ENCODE measurements at places on chromosomes 11 and 22.

GRCh38 chr11:82871646-82872045 lies 28.6 kb downstream of the PRCP start:
- no peak for DNase-seq

DNA sequence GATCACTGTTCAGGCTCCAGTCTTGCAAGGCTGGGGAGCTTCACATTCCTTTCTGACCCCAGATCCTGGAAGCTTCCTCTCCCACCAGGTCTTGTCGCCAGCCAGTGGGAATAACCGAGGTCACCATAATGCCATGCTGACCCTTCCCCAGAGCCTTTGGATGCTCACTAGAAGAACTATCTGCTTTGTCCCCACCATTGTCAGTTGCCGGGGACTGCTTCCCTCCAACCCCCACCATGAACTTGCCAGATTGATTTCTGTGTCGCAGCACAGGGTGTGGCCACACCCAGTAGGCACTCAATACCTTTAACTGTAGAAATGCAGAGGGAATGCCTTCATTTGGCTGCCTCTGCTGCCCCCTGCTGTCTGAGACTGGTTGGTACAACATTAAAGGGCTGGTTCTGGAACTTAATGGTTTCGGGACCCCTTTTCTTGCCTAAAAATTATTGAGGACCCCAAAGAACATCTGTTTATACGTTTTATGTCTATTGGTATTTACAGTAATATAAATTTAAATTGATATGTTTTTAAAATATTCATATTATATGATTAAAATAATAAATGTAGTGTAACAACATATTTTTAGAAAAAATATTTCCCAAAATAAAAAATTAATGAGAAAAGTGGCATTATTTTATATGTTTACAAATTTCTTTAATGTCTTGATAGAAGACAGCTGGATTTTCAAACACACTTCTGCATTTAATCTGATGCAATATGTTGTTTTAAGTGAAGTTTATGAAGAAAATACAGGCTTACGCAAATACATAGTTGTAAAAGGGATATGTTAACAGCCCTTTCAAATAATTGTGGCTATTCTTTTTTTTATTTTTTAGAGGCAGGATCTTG lies 6.7 kb upstream of the GDPD5 start:
- DNase-seq = peak; percentile 55

GRCh38 chr11:117731722-117732290 lies 65.2 kb downstream of the DSCAML1 start:
- no peak for DNase-seq

DNA sequence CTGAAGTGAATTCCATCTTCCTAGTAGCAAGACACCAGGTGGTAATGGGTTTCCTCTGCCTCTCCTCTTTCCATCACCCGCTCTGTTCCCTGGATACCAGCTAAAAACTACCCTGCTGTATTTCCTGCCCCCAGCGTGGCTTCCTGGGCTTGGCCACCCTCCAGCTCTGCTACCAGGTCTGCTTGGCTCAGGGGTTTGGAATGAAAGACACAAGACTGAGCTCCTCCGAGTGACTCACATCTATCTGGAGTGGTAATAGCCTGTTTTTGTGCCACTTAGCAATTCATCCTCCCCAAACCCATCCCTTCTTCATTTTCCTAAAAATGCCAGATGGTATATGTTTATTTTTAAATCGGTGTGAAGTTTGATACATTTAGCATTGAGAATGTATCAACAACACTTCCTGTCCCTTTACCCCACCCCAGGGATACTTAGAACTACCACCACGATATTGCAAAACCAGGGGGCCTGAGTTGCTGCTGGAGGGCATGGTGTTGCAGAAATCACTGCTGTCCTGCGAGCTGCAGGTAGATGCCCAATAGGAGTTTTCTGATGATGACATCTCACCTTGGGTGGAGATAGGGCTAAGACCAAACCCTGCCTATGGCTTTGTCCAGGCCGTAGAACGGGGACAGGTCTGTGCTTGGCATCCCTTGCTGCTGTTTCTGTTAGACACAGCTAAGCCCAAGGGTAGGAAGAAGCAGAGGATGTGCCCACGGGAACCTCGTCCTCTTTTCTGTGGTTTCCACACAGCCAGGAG lies 7.5 kb upstream of the MICAL3 start:
- no peak for DNase-seq

DNA sequence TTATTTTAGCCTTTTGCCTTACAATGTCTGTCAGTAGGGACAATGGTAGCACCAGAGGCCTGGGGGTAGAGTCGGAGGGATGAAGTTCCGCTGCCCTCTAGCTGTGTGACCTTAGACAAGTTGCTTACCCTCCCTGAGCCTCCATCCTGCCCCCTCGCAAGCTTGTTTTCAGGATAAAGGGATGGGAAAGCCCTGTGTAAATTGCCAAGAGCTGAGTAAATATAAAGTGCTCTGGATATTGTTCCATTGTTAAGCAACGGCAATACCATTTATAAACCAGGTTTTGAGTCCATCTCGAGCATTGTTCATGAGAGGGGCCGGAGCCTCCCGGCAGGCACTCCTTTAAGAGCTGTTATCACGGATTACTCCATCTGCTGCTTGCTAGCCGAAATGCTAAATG lies 72.9 kb downstream of the ZBTB16 start:
- DNase-seq = no peak

GRCh38 chr11:6469599-6469998 lies 4.1 kb downstream of the TRIM3 start:
- no peak for DNase-seq

- no peak for DNase-seq
These were observed 160.7 kb downstream of the SHANK2 start for GRCh38 chr11:71091506-71092265.

GRCh38 chr11:5367448-5368074 lies 16.1 kb upstream of the OR51M1 start:
- DNase-seq = no peak

- no peak for DNase-seq
These were observed 38.1 kb downstream of the COA4 start for GRCh38 chr11:73838443-73839122.

GRCh38 chr11:62552485-62553079 lies 6.0 kb upstream of the AHNAK start:
- DNase-seq = no peak

DNA sequence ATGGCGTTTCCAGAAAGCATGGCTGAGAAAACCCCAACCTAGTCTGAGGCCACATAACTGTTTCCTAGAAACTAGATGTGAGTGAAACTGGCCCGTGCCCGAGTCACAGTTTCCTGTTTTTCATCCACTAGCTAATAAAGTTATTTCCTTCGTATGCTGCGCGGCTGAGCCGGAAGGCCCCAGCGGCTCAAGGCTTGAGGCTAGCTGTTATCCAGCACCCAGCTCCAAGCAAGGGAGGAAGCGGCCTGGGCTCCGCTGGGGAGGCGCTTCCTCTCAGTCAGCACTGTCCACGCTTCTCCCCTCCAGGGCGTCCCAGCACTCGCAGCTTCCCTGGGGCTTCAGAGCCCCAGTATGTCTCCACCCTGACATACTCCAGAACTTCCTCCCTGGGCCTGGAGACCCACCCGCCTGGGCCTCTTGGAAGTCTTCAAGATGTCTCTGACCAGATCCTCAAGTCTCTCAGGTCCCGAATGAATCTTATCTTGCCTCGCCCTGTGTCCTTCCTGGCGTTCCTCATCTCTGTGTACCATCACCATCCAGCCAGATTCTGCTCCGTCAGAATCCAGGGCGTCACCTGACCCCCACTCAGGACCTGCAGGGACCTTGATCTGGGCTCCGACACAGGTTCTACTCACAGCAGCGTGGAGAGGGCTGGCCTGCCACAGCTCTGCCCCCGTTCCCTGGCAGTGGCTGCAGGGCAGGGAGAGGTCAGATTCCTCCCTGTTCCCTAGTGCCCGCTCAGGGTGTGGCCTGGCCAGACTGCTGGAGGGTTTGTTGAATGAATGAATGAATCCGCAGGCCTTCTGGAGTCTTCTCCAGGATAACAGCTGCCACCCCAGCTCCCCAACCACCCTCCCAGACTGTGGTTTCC lies 81.9 kb downstream of the LRRC32 start:
- peak; percentile 76 for DNase-seq

- no peak for DNase-seq
These were observed 971.4 kb downstream of the DLG2 start for GRCh38 chr11:84655712-84656111.

DNA sequence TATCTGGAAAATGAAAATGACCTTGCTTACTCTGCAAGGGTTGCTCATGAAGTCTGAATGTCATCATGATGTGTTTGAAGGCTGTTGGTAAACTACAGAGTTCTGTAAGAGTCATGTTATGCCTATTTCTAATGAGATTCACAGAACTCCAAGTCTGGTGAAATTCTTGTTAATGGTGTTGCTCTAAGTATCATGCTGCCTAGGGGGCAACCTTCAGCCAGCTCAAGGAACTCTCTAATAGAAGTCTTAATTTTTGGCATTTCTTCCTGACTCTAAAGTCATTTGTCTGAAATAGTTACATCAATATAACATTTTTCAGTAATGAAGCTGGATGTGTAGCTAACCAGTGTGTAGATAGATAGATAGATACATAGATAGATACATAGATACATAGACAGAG lies 302.8 kb downstream of the FAT3 start:
- DNase-seq = no peak

DNA sequence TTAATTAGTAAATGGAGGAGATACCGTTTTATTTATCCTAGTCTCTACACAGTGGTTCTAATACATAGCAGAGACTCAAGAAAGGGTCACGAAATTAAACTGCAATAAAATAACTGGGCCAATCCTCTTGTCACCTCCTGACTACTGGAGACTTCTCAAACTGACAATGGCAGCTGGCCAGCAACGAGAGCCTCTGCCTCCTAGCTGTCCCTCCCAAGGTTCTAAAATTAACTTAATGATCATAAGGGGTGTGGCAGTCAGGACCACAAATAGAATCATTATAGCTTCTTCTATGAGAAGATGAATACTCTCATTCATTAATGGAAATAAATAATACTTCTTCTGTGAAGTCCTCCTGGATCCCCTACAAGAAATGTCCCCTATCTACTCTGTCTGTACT lies 63.8 kb upstream of the APOA1 start:
- DNase-seq = no peak

GRCh38 chr11:64723117-64723906 lies at the start of gene NRXN2:
Gene NRXN2, minus strand, starts transcription at chr11:64723197. Its CDS starts 9,498 bp downstream, at chr11:64713699.
- peak; percentile 78 for DNase-seq

DNA sequence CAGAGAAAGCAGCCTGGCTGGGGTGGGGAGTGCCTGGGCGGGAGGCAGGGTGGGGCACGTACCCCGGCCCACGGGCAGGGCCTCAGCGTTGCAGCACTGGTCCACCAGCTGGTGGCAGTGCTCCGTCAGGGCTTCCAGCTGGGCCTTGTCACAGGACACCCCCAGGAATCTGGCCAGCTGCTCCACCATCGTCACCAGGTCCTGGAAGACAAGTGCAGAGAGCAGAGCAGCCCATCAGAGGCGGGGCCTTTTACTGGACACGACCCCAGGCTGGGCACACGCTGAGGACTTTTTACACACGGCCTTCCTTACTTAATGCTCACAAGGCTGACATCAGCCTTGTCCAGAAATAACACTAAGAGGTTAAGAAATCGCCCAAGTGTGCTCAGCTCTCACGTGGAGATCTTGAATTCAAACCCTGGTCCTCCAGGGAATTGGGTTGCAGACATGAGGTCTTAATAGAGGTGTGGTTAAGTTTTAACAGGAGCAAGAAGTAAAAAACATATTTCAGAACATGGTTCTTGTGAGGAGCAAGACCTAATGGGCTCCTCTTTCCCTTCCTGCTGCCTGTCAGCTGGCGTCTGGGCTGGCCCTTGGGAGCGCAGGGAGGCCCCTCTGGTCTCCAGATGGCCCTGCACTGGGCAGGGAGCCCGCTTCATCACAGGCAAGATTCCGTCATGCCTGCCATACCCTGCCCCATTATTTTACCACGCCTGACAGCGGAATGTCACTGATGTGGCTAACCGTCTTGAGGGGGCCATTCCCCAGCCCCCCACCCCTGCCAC lies 17.1 kb upstream of the EFCAB6 start:
- DNase-seq = no peak

DNA sequence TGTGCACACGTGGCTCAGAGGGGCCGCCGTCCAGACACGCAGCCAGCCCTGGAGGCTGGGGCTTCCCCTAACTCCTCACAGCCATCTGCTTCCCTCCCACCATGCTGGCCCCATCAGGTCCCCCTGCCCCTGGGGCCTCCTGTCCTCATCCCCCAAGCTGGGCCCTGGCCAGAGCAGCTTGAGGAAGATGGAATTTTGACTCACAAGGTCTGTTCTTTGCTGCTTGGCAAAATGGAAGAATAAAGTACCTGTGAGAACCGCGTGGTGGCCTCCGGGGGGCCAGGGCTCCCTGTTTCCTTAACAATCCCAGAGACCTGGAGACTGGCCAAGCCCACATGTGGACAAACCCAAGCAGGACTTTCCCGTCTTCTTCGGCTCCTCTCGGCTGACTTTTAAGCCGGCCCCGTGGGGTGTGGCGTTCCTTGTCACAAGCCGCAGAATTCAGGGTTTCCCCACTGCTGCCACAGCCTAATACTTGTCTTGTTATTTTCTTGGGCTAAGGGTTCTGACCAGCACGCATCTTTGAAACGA lies 872.8 kb downstream of the BRD1 start:
- no peak for DNase-seq

DNA sequence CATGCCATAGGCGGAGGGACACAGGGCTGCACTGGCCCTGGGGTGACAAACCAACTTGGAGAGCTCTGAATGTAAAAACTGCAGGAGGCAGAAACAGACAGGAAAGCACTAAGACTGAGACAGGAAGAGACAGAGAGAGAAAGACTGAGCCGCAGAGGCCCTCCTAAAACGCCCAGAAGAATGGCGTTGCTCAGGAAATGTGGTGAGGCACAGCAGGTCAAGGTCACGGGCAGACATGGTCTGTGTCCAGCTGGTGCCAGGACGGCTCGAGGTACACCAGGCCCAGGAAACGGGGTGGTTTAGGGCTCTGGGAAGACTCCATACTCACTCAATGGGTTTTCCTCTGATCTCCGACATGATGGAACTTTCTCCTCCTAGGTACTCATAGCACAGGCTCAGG lies 29.1 kb downstream of the MAFF start:
- DNase-seq = no peak

DNA sequence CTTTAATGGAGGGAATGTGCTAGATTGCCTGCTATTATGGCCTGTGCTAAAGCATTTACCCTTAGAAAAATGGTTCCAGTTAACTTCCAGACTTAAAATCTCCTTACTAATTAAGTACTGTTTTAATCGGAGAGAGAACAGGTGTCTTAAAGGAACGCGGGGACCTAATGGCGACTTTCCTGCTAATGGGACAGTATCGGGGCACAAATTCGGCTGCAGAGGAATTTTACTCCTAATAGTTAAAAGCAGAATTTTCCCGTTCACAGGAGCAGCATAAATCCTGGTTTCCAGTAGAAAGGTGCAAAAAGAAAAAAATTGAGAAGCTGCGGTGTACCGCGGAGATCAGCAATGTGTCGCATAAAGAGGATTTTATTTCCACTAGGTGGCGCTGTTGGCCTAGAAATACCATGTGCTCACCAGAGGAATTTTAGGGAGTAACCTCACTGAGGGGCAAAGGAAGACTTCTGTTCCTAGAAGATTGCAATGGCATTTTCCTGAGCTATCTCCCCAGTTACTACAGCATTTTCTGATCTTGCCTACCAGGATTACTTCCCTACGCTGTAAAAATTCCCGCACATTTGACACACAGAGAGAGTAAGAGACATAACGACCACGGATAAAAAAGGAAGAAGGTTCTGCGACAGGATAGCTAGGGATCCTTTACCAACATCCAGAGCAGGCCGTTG lies 44.5 kb downstream of the ZNF280B start:
- peak; percentile 45 for DNase-seq

- no peak for DNase-seq
These were observed 354.7 kb downstream of the LARGE1 start for GRCh38 chr22:33565580-33565995.
